ENCODE measurements at places on chromosomes 4 and X.
A peak's percentile ranks its signal among the peaks of the same experiment; 100 is the strongest.

GRCh38 chr4:3797831-3798790, 31.9 kb downstream of the ADRA2C start:
- DNase-seq: no peak

GRCh38 chr4:83362492-83363329, 28.1 kb upstream of the HPSE start:
- peak; percentile 64 for DNase-seq

GRCh38 chr4:124067046-124067445, 645.5 kb downstream of the ANKRD50 start:
- no peak for DNase-seq

DNA sequence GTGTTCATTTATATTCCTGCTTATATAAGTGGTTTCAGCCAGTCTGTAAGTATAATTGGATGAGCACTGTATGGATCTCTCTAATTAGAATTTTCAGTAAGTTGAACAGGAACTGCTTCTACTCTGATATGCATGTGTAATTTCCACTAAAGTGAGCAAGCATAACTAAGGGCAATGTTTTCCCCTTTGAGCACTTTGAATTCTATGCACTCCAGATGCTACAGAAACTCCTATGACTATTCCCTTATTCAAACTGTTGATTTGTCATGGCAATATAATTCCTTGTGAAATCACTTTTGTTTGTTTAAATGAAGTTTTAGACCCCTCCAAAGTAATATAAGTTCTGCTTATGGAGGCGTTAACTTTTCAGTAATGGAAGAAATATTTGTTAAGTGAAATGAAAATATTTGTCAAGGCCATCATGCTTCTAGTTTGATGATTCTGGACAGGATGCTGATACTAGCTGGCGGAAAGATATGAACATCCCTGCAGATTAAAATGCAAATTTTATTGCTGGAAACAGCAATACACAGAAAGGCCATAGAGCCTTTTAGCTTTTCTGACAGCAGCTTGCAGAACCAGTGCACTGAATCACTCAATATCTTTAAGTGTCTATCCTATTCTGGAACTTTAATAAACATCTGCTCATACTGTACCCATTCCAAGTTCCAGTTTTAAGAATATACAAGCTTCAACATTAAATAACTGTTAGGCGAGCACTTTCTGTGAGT, 1460.8 kb downstream of the RAPGEF2 start:
- no peak for DNase-seq

DNA sequence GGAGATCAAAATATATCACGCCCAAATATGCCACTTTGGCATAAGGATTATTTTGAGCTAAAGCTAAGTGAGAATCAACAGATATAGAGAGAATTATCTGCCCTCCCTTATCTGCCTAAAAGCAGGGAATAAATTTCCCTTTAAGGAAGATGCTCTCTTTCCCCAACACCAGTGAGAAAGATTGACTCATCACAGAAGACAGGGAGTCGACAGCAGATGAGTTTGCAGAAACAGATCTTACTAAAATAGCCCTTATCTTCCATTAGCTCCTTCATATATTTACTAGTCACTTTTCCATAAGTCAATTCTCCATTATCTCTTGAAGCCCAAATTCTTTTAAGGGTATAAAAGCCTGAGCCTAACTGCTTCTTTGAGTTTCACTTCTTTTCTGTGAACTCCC, 156.6 kb downstream of the CAMK2D start:
- DNase-seq: no peak

GRCh38 chrX:17595456-17596035, 141.7 kb upstream of the SCML1 start:
- no peak for DNase-seq

DNA sequence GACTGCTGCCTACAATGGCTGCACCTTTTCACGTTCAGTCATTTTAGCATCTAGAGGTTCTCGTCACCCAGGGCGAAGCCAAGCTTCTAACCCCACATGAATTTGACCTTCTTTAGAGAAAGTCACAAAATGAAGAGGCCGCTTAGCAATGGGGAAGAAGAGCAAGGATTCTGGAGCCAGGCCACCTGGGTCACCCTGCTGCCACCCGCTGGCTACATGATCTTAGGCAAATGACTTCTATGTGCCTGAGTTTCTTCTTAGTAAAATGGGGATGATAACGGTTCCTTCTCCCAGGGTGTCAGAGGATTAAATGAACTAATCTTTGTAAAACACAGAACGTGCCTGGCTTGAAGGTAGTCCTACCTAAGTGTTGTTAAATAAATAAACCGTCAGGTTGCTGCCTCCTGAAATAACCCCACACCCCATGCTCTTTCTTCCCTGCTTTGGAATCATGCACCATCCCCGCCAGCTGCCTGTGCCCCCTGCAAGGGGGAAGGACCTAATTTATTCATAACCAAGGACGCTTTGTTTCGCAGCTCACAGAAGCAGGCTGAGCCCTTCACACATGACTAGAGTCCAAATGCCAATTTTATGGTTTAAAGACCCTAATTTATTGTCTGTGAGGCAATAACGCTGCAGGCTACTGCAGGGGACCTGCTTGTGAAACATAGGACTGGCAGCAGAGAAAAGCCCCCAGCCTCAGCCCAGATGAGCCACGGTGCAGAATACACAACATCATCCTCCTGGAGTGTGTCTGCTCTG, 28.6 kb upstream of the NSG1 start:
- no peak for DNase-seq

- no peak for DNase-seq
Observed at GRCh38 chrX:13826770-13827169, 9.9 kb upstream of the GPM6B start.

- no peak for DNase-seq
Observed at GRCh38 chr4:1492142-1492457, 85.9 kb upstream of the NKX1-1 start.

DNA sequence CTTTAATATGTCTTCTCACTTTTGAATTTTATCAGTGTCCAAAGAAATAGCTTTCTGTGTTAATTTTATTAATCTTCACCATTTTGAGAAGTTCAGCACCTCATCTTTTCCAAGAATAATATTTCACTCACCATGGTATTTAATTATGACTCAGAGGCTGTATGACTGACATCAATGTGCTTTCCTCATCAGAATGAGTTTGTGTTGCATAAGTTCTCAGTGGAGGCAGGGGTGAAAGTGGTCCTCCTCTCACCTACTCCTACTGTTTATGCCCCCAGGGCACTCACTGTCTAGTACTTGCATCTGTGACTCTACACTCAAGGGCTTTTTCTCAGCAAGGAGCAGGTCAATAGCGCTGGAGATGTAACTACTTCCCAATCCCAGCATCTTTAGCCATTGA, 905.3 kb upstream of the INTU start:
- DNase-seq: no peak

GRCh38 chr4:110982486-110982885, 359.6 kb upstream of the PITX2 start:
- DNase-seq: no peak

- DNase-seq: no peak
Observed at GRCh38 chr4:166195101-166195500, 322.1 kb downstream of the TLL1 start.

GRCh38 chr4:123740236-123740635, 343.6 kb downstream of the SPRY1 start:
- DNase-seq: no peak

- no peak for DNase-seq
Observed at GRCh38 chr4:142416121-142416520, 430.0 kb downstream of the INPP4B start.

DNA sequence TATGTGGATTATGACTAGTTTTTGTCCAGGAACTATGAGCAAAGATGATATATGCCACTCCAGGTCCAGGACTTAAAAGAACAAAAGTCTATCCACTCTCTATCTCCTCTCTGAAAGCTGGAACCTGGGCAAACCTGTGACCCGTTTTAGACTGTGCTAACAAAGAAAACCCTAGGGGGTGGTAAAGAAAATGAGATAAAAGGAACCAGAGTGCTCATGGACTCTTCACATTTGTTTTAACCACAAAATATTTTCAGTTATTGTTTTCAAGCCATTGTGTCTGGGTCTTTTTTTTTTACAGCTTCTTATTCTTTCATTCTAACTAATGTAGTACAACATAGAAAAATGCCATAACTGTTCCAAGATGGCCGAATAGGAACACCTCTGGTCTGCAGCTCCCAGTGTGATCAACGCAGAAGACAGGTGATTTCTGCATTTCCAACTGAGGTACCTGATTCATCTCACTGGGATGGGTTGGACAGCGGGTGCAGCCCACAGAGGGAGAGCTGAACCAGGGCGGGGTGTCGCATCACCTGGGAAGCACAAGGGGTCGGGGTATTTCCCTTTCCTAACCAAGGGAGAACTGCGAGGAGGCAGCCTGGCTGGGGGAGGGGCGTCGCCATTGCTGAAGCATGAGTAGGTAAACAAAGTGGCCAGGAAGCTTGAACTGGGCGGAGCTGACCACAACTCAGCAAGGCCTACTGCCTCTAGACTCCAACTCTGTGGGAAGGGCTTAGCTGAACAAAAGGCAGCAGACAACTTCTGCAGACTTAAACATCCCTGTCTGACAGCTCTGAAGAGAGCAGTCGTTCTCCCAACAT, 45.1 kb downstream of the CHM start:
- DNase-seq: no peak

- DNase-seq: no peak
Observed at GRCh38 chr4:88737307-88737941, 39.8 kb upstream of the NAP1L5 start.

DNA sequence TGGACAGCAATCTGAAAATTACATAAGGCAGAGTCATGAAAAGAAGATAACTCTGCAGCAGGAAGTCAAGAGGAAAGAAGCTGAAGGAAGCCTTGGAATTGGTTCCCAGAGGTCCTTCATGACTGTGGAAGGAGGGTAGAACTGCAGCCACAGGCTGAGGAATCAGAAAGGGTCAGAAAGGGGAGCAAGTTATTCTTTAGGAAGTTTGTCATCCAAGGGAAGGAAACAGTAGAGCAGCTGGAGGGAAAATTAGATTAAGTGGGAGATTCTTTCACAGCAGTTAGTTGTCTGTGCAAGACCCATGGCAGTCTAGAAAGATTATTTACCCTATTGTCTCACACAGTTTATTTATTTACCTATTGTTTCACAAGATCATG, 9.3 kb upstream of the ADH1C start:
- no peak for DNase-seq
